Left cardiac atrium (tissue), 4 donors: ENCODE measurements at places on chromosomes 1 and 21.

- no peak for DNase-seq
Measured at GRCh38 chr1:45723248-45723930, 27.1 kb downstream of the IPP start.

GRCh38 chr1:111511370-111511769 is 7.9 kb upstream of the ADORA3 start:
- no peak for DNase-seq

DNA sequence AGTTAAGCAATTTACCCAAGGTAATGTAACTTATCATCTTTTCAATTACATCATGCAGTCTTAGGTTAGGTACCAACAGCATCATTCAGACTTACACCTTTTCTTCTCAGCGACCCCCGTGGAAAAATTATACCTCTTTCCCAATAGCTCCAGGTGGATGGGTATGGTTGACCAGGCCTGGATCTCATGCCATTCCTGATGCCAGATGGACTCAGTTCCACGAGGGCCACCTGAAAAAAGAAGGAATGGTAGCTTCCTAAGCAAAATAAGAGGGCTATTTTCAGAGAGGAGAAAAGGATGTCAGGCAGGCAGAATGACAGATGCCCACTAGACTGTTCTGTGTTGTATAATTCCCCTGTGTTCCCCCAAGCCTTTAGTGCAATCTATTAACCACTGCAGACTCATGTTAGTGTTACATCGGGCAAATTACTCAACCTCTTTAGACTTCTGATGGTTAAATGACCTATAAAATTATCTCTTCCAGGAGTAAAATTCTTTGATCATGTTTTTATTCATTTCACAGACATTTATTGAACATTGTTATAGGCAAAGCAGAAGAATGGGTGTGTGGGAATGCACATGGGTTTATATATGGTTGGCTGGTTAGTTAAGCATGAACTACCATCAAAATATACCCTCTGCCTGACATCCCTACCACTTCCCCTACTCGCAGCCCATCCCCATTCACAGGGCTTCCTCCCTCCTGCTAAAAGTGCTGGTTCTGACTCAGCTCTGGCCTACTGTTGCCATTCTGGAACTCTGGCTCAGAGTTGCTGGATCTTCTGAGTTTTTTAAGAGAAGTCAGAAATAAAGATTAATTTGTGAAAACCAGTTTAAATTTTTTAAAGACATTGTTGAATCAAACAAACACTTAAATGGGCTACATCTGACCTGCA is 10.6 kb upstream of the MYSM1 start:
- DNase-seq = no peak

DNA sequence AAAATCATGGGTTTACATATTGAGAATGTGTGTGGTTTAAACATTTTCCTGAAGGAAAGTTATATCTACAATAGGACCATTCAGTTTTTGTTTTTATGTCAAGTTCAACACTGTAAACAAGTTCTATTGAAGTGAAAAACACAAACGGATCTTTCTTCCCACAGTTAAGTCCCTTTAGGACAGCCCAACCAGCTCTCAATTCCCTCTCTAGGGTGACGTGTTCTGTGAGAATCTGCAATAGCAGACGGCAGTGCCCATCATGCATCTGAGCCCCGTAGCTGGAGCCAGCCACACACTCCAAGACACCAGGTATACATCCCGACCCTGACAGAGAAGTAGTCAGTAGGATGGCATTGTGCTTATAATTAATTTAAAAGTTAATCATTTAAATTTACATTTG is 26.3 kb upstream of the IVNS1ABP start:
- no peak for DNase-seq

- DNase-seq = no peak
Measured at GRCh38 chr1:112788561-112788960, 73.4 kb upstream of the PPM1J start.

DNA sequence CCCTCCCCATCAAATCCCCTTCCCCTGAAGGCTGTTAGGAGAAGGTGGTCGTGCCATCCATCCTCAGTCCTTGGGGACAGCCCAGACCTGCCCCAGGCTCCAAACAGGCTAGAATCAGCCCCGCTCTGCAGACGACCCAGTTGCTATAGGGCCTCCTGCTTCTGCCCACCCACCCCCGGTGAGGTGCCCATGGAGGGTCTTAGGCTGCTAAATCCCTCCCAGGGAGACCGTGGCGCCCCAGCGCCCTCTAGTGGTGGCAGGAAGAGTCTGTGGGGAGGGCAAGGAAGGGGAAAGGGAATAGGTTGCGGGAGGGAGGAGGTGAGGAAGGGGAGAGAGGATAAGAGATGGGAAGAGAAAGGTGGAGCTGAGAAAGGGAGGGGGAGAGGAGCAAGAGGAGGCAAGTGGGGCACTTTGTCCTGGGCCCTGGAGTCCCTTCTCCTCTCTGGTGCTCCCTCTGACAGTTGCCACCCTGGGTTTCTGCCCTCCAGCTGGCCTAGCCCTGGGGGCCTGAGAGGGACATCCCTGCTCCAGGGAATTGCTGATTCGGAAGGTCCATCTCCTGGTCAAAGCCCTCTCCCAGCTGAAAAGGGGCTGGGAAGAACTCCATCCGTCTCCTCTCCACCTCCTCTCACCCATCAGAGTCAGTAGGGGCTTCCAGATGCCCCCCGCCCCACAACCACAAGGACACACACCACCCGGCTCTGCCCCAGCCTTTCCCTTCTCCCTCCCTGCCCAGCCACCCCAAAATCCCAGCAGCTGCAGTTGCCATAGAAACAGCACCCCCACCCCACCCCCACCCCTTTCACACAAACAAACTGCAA is 55.4 kb downstream of the CAMK2N1 start:
- peak; percentile 41 for DNase-seq

- DNase-seq = peak; percentile 72
Measured at GRCh38 chr1:225882694-225883615, 775 bp upstream of the TMEM63A start.

DNA sequence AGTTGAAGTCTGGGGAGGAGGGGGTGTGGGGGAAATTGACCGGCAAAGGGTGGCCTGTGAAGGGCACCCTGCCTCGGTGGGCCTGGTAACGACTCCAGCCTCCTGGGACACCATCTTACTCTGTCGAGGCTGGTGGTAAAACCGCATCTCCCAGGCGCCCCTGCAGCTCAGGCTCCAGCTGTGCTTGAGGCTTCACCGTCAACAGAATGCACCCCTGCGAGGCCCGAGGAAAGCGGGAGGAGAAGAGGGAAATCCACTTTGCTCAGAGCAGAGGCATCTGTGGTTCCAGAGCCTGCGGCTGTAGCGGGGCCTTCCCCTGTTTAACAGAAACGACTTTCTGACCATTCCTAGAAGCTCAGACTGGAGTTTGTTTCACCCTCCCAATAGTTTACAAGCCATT is 165.6 kb downstream of the NPHP4 start:
- no peak for DNase-seq

DNA sequence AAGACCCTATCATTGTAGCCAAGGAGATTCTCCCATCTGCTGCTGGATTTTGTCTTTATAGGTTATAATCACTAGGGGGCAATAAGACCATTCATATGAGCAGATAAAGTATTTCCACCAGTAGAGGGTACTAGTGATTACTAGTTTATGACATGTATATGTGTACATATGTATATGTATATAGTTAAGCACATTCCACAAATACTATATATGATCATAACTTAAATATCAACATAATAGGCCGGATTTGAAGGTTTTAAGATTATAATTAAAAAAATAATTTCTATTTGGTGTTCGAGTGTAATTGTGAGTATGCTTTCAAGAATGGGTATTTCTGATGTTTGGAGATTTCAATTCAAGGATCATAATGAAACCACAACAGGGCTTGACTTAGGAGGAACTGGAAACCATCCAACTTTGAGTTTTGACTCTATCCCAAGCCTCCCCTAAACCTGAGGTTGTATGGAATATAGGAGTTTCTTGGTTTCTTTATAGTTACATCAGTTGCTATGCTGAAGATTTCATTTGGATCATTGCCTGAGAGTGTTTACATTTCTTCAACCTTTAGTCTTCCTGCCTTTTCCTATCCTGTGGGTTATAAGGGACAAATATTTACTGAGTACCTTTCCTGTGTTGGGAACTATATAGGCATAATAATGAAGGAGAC is 16.9 kb downstream of the TCEANC2 start:
- no peak for DNase-seq

DNA sequence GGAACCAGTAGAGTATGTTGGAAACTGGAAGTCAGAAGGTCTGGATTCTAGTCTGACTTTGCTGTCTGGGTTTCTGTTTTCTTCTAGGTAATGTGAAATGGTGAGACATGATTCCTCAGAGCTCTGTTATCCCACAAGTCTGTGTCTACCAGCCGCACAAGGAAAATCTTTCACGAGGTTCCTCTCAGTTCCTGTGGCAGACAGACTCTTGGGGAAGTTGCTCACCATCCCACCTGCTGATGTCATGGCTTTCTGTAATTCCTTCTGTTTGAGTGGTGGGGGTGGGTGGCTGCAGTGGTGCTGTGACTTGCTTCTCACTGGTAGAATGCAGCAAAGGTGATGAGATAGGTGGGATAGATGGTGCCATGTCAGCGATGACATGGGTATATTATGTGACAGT is 17.1 kb upstream of the SCMH1 start:
- DNase-seq = no peak

DNA sequence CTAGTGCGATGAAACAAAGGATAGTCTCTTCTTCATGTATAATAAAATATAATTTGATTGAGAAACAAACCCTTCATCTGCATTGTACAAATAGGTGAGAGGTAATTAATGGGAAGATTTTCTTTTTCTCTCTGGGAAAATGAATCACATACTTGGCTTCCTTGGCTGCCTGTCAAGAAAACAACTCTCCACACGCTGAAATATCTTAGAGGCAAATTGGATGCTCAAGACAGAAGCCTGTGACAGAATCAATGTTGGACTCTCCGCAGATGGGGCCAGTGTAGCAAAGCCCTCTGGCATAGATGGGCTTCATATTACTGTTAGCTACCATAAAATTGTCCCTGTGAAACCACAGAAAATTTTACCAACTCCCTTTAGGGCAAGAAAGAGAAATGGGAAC is 186.6 kb downstream of the GRIK1 start:
- DNase-seq = no peak

DNA sequence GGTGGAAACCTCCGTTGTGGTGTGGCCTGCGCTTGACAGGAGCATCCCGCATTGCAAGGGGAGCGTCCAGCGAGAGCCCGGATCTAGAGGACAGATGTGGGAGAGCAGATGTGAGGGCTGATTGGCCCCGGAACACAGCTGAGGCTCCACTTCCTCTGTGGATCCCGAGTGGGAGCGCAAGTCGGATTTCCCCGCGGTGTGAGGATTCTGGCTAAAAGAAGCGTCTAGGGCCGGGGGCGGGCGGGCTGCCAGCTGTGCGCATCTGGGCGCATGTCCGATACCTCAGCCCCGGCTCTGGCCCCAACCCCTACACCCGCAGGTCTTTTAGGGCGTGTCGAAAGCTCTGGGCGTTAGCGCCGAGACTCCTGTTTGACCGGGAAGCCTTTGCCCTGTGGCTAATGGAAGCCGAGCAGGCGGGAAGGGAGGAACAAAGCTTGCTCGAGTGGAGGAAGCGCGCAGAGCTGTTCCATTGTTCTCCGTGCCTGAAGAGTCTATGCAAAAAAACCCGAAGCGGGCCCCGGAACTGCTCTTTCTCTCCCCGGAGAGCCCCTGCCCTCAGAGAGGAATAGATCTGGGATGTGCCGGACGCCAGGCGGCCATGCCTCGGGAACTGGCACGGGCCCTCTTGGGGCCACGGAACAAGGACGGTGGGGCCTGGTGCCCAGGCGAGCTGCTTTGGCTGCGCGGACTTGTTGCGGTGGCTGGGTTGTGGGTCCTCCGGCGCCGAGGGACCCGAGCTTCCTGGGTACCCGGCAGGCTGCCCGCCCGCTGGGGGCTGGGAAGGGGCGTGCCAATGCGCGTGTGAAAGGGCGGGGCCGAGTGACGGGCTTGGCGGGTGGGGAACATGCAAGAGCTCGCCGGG is 111.1 kb downstream of the NAV1 start:
- peak; percentile 82 for DNase-seq

GRCh38 chr1:201882665-201883132 is 6.0 kb upstream of the SHISA4 start:
- DNase-seq = no peak

DNA sequence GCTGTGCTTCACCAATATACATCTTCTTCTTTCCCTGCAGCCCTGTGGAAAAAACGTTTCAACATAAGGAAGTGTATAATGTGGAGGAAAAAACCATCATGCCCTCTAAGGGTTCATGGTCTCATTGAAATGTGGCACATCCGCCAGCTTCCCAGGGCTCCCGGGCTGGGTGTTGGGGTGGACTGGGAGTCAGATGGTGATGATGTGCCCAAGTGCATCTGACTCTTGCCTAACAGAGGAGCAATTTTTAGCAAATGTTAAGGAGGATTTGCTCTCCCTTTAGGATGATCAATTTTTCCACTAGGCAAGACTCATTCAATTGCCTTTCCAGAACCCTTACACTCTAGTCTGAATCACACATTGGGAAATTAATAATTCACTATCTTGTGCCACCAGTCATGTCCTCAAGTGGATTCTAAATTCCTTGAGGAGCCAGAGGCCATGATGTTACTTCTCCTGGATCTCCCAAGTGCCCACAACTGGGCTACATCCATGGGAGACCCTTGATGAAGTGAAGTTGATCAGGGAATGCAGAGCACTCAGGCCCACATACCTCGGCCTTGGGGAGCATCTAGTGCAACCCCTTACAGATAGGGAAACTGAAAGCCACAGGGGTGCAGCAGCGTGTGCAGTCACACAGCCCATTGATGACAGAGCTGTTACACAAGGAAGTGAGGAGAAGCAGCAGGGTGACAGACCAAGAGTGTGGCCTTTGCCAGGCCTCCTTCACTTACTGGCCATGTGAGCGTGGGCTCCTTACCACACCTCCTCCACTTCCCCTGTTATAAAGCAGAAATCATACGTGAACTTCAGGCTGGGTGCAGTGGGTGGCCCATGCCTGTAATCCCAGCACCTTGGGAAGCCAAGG is 100.0 kb upstream of the SLC44A3 start:
- no peak for DNase-seq

DNA sequence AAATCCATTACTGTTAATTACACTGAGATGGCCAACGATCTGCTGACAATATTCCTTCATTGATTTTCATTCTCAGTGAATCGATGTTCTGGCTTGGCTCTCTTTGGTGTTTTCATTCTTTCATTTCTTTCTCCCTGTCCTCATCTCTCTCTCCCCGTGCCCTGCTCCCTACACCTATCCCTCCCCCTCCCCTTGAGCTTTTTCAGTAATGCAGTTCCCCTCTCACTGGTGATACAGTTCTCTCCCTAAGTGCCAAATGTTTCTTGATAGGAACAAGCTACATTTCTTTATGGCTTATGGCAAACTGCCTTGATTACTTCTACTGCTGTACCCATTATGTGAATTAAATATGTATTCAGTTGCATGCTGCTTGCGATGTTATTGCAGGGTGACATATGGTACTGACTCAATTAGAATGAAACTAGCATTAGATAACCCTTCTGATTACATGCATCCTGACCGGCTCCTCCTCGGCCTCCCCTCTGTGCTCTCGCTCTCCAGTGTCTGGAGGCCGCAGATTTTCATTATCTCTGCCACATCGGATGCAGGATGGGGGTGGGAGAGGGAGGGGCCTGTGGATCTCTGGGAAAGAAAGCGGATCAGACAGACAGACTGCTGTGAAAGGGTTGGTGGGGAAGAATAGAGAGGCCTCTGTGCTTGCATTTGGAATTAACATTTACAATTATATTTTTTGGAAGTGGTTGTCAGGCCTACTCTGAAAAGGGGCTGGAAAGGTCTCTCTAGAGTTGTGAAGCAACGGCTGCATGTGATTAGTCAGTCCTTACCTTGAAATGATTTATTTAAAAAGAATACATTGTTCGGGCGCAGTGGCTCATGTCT is 130.9 kb downstream of the PBX1 start:
- DNase-seq = no peak
